ENCODE measurements at places on chromosomes 2 and 18. TPM values are rescaled to one million over a fixed set of nuclear protein-coding genes. Genes with fewer than 3 reads are reported as not detected.

The CROCC2 gene
- not detected for total RNA-seq

The TBR1 gene
- not detected for total RNA-seq

DNA sequence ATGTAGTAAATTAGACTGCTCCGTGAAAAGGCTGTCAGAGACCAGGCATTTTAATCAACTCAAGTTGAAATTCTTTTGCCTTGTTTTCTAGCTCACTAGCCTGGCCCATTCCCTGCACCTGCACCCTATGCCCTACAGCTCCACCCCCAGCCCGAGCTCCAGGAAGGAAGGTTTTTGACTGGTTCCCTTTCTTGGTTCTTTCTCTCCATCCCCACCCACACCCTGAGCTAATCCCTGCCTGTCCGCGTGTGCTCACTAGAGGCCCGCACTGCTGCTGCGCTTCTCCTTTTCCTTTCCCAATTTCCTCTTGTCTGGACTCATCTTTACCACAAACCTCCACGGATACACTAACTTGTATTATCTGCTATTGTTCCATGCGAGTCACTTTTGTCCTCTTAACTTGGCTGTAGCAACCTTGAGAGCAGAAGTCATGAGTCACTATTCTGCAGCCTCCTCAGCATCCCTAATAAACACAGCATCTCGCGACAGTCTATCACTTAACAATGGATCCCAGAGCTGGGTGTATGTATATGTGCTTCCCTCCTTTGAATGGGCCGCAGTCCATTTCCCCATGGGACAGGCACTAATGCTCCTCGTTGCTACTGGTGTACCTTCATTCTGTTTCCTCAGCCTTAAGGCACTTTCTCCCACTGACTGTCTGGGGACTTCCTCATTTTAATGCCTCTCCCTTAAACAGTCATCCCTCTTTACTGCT lies 36.5 kb downstream of the COLEC12 start:
- no peak for DNase-seq

The AKAIN1 gene
- not detected for total RNA-seq

GRCh38 chr18:48203961-48204666 lies 205.1 kb downstream of the ZBTB7C start:
- DNase-seq, result no peak

The SERPINB2 gene
- total RNA-seq, result not detected

The GPR39 gene
- 3.1 TPM for total RNA-seq
